Muscle of arm (tissue), 14 donors: ENCODE measurements at places on chromosomes 4 and X. TPM values are rescaled to one million over a fixed set of nuclear protein-coding genes. Genes with fewer than 3 reads are reported as not detected.

ABCG2 gene
- 5.7 TPM for polyA plus RNA-seq

RBPJ gene
- 80.5 TPM for polyA plus RNA-seq

SLC6A8 gene
- 28.7 TPM for polyA plus RNA-seq

MAGEB18 gene
- polyA plus RNA-seq = not detected

EDNRA gene
- polyA plus RNA-seq = 42.0 TPM

PHOX2B gene
- not detected for polyA plus RNA-seq

EDA gene
- 29.7 TPM for polyA plus RNA-seq

TLR8 gene
- 0.35 TPM for polyA plus RNA-seq

UNC5C gene
- 1.0 TPM for polyA plus RNA-seq

EVC2 gene
- polyA plus RNA-seq = 6.8 TPM

ABHD18 gene
- polyA plus RNA-seq = 30.9 TPM

MAGEA1 gene
- not detected for polyA plus RNA-seq

PTCHD1 gene
- 0.60 TPM for polyA plus RNA-seq

RAI2 gene
- 9.6 TPM for polyA plus RNA-seq

TXK gene
- 0.42 TPM for polyA plus RNA-seq

TMEM271 gene
- not detected for polyA plus RNA-seq

DDX53 gene
- polyA plus RNA-seq = not detected

ADGRG4 gene
- 0.04 TPM for polyA plus RNA-seq

GDPD2 gene
- polyA plus RNA-seq = 0.65 TPM

MAOA gene
- 6.2 TPM for polyA plus RNA-seq

FREM3 gene
- polyA plus RNA-seq = 0.31 TPM

KLHL15 gene
- 10.1 TPM for polyA plus RNA-seq

RNF212 gene
- 3.7 TPM for polyA plus RNA-seq

PF4V1 gene
- polyA plus RNA-seq = not detected

ADAMTS3 gene
- polyA plus RNA-seq = 1.9 TPM

CT45A10 gene
- not detected for polyA plus RNA-seq

GLOD5 gene
- polyA plus RNA-seq = not detected

SYN1 gene
- polyA plus RNA-seq = 15.4 TPM

PAGE4 gene
- polyA plus RNA-seq = not detected

TSPAN6 gene
- polyA plus RNA-seq = 28.3 TPM
